ENCODE measurements at places on chromosomes 11 and 22. TPM values are rescaled to one million over a fixed set of nuclear protein-coding genes. Genes with fewer than 3 reads are reported as not detected.

The CRYBB3 gene
- total RNA-seq: not detected

The PTPN5 gene
- not detected for total RNA-seq

The KCTD14 gene
- 6.0 TPM for total RNA-seq

The CCDC188 gene
- 1.6 TPM for total RNA-seq

The JAML gene
- not detected for total RNA-seq

The TSPAN32 gene
- 2.1 TPM for total RNA-seq

The OR4B1 gene
- not detected for total RNA-seq

The RRP7A gene
- 23.7 TPM for total RNA-seq

The IGLL1 gene
- not detected for total RNA-seq

The OLFML1 gene
- total RNA-seq: 53.5 TPM
